Hematopoietic multipotent progenitor cell (in vitro differentiated cells): ENCODE measurements at places on chromosomes 6 and 20. TPM values are rescaled to one million over a fixed set of nuclear protein-coding genes. Genes with fewer than 3 reads are reported as not detected.

GRCh38 chr6:85792254-85792653 is 149.6 kb upstream of the SYNCRIP start:
- no peak for DNase-seq

DNA sequence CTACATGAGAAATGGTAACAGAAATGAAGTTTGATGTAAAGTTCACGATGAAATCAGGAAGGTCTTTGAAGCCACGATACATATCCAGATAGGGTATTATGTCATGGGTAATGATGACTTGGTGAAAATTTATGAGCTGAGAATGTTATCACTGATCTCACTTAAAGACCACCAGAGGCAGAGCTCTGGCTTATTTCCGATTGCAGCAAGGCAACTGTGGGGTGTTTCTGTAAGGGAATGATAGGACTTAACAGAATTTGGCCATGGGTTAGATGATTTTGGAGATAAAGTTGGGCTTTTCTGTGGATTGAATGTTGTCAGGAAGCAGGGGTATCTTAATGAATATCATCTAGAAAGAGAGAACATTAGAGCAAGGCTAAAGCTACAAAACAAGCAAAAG is 508.4 kb downstream of the HDGFL1 start:
- peak; percentile 1 for DNase-seq

Gene PXDC1
- 7.3 TPM for total RNA-seq

Gene SLC17A9
- 28.8 TPM for total RNA-seq

DNA sequence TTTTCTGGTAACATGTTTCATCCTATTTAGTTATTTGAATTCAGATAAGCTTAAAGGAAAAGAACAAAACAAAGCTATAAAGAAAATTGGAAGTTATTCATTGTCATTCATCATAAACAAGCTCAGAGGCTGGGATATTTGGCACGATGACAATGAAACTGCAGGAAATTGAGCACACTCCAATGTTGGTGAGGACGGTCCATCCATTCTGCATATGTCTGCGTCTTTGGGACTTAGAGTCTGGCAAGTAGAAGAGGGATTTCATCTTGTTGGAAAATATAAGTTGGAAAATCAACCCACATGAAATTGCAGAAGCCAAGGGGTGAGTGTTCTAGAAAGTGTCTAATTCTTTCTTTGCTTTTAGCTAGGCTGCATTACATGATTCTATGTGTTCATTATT is 78.4 kb downstream of the HDGFL1 start:
- no peak for DNase-seq

DNA sequence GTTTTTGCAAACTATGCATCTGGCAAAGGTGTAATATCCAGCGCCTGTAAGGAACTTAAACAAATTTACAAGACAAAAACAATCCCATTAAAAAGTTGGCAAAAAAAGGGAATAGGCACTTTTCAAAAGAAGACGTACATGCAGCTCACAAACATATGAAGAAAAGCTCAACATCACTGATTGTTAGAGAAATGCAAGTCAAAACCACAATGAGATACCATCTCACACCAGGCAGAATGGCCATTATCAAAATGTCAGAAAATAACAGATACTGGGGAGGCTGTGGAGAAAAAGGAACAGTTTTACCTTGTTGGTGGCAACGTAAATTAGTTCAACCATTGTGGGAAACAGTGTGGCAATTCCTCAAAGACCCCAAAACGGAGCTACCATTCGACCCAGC is 54.2 kb downstream of the TSBP1 start:
- peak; percentile 3 for DNase-seq

DNA sequence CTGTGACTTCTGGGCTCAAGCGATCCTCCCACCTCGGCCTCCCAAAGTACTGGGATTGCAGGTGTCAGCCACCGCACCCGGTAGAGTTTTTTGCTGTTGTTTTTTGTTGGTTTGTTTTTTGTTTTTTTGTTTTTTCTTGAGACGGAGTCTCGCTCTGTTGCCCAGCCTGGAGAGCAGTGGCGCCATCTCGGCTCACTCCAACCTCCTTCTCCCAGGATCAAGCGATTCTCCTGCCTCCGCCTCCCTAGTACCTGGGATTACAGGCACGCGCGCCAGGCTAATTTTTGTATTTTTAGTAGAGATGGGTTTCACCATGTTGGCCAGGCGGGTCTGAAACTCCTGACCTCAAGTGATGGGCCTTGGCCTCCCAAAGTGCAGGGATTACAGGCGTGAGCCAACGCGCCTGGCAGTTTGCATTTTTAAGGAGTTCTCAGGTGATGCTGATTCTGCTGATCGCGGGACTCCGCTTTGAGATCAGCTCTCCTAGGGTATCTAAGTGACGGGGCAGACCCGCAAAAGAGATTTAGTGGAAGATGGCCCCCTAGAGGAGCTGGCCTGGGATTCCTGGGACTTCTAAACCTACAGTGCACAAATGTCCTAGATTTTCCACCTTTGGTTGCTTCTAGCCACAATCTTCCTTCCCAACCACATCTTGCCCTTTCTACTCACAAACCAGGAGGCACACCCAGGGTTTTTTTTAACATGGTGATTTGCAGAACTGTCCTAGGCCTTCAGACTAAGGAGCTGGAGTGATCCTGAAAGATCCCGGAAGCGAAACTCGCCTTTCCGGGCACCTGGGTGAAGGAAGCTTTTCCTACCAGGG is 45.2 kb downstream of the DPPA5 start:
- DNase-seq, result no peak

- no peak for DNase-seq
Observed at GRCh38 chr6:123668965-123669591, 32.3 kb upstream of the TRDN start.

GRCh38 chr6:54262499-54262898 is 45.7 kb upstream of the TINAG start:
- no peak for DNase-seq

GRCh38 chr6:165660857-165661663 is 2.0 kb downstream of the PDE10A start:
- no peak for DNase-seq

- DNase-seq, result no peak
Observed at GRCh38 chr20:33067806-33068205, 11.6 kb upstream of the BPIFB4 start.

- DNase-seq, result no peak
Observed at GRCh38 chr6:108168501-108169463, 3.0 kb downstream of the NR2E1 start.

DNA sequence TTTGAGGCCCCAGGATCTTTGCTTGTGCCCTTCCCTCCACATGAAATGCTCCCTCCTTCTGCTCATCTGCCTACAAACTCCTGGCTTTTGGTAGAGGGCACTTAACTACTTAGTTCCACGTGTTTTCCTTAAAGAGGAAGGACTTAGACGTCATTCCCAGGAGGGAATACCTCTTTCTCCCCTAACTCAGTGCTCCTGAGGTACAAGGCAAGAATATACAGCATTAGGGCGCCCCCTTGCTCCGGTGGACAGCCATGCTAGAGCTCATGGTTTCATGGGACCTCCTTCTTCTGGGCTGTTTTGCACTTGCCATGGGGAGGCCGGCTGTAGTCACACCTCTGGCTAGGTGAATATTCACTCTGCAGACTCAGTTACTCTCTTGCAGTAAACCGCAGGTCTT is 93.8 kb upstream of the LY86 start:
- DNase-seq, result no peak

GRCh38 chr6:44670146-44670545 is 282.6 kb downstream of the CDC5L start:
- DNase-seq, result no peak

DNA sequence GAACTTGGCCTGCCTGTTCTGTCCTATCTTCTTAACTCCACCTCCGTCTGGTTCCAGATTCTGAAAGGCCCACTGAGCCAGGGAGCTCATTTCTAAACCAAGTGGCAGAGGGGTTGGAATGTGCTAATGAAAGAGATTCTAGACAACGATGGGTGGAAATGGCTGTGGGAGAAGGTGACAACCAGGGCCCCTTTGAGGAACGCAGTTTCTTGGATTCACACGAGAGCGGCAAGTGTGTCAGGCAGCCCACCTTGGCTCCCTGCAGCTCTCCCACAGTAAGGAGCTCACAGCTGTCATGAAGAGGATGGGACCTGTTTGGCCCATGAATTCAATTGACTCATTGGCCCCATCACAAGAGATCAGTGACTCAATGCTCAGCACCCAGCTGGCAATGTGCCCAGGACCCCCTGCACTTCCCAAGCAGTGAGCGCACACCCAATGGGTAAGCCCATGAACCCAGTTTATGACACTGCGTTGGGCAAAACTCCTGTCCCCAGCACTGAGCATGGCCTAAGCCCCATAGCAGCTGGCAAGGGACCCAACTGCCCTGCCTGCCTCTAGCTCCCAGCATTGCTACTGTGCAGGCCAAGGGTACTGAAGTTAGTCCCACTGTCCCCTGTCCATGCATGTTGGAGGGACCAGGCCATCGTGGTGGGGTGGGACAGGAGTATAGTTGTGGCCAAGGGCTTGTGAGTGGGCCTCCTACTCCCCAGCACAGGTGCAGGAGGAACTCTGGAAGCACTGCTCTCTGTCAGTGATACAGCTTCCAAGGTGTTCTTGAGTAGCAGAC is 16.4 kb downstream of the MRPS18A start:
- DNase-seq, result no peak

DNA sequence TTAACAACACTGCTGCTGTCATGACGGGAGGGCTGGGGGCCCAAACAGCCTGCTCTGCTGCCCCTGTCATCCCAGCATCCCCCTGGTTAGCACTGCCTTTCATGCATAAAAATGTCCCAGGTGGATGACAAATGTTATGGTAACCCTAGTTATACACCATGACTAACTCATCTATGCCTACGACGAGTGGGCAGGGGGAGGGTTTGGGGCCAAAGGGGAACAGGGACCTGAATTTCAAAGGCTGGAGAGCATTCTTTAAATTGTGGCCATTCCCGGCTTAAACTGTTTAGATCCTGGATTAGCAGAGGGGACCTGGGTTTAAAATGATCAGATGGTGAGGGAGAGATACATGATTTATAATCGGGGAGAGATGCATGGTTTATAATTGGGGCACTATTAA is 24.4 kb downstream of the GNAS-AS1 start:
- DNase-seq, result no peak

DNA sequence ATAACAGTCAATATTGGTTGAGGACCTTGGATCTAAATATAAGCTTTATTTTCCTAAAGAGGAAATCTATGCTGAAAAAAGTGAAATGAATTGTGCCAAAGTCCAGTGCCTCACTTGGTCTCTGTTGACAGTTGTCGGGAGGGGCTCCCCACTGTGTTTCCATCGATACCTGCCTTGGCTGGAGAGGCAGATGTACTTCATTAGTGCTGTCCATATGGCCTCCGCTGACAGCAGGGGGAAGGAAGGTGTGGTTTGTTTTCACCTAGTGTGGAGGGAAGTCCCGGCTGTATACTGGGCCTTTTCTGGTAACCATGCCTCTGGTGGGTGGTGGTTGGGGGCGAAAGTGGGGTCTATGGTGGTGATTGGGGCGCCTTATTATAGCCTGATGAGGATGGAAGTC is 42.7 kb downstream of the CD2AP start:
- no peak for DNase-seq
